ENCODE measurements at places on chromosomes 16 and 17.

GRCh38 chr17:56979091-56979480 lies 1.2 kb downstream of the SCPEP1 start:
- DNase-seq: no peak

- DNase-seq: no peak
Observed at GRCh38 chr17:79574108-79574507, 36.7 kb downstream of the RBFOX3 start.

DNA sequence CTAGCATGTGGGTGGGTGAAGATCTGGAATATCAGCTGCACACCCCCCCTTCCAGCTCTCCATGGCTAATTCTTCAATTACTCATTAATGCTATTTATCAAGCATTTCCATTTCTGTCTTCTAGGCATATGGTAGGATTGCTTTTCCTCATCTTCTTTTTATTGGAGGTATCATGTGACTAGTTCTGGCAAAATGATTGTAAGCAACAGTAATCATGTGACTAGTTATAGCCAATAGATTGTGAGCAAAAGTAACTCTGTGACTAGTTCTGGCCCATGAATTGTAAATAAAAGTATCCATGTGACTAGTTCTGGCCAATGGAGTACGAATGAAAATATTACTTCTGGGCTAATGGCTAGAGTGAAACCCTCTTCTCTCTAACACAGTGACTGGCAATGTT lies 107.0 kb upstream of the TMEM132E start:
- no peak for DNase-seq

GRCh38 chr17:74459622-74460021 lies 6.8 kb upstream of the CD300A start:
- DNase-seq: no peak

DNA sequence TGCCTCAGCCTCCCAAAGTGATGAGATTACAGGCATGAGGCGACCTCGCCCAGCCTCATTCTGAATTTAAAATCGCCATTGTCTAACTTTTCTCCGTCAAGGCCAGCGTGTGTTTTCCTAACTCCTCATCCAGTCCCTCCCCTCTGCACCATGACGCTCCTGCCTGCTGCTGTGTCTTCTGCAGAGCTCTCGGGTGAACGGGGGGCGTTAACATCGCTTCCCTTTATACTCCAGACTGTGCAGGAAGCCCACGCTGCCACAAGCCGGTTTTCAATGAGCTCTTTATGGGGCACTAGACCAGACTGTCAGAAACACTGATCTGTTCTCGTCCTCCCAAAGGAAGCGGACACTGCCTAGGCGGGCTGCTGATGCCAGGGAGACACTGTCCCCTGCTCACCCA lies 13.2 kb downstream of the AANAT start:
- no peak for DNase-seq

GRCh38 chr16:79918916-79919315 lies 318.4 kb upstream of the MAF start:
- DNase-seq: no peak

- DNase-seq: no peak
Observed at GRCh38 chr17:69066482-69066881, 5.8 kb upstream of the ABCA9 start.

DNA sequence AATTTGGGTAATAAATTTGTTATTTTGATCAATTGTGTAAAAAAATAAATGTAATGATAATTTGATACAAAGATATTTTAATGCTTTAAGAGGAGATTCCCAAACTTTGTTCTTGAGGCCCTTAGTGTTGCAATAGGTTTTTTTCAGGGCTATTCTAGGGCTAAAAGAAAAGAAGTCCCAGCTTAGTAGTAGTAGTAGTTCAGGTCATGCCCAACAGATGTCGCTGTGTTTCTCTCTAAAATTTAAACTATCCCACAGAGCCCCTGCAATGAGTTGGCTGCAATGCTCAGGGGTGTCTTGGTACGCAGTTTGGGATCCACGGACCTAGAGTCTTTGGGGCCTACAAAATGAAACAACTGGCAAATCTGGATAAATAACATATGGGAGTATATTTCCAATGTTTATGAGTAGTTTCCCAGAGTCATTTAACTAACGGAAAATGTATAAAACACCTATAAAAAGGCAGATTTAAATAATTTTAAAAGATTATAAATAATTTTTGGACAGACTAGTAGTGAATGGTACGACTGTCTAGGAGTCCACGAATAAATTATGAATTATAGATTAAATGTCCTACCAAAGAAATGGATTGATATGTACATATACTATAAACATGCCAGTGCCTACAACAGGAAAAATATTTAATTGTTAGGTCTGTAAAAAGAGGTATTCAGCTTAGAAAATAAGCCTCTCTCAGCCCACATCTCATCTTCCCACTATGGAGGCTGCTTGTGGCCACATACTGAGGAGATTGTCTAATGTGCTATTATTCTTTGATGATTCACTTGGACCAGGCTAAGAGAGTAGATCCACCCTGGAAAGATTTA lies 228.5 kb upstream of the PMFBP1 start:
- DNase-seq: no peak

GRCh38 chr16:73252446-73252845 lies 204.5 kb upstream of the ZFHX3 start:
- no peak for DNase-seq

DNA sequence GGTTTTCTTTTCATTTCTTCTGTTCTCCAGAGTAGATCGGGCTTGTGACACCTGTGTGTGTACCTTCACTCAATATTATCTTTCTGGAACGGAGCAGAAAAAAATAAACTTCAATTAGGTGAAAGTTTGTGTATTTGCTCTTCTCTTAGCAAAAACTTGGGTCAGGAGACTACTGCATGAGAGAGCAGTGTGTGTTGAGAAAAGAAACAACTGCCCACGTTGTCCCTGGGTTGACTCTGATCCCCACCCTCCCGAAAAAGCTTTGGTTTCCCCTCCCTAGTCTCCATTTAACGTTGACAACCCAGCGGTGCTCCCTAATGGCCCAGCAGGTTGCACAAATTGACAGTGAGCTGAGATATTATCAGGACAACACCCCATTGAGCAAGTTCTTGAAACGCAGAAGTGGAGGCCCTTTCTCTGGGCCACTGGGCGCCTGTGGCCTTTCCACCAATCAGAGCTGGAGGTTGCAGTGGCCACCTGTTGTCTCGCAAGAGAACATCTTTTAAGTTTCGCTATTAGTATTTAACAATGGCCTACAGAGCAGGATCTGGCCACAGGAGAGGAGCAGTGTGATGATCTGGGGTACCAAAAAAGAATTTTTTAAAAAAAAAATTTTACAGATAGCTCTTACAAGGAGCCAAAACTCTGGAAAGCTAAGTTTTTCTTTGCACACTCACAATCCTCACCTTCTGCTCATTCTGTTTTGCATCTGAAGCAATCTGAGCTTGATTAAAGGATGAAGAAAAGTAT lies 1.5 kb upstream of the TOX3 start:
- no peak for DNase-seq

DNA sequence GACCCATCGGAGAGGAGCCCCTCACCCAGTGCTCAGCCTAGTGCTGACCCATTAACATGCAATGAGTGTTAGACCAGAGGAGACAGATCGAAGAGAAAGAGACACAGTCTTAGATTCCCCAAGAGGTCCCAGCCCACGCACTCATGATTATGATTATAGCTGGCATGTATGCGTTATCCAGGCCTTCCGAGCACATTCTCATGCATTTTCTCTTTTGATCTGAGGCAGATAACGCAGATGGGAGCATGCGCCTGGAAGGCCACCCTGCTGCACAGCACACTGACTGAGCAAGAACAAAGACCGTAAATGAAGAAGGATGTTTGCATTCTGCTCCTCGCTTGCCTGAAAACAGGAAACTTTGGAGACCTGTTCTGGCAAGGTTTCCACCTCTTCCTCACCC lies 232.7 kb downstream of the SOX9 start:
- no peak for DNase-seq

GRCh38 chr16:84207879-84208278 lies 16.9 kb downstream of the ADAD2 start:
- no peak for DNase-seq

- no peak for DNase-seq
Observed at GRCh38 chr17:33874617-33875060, 380.4 kb upstream of the CCL2 start.

GRCh38 chr16:89099905-89100304 lies 6.3 kb downstream of the ACSF3 start:
- DNase-seq: no peak

GRCh38 chr16:64133366-64133765 lies 988.5 kb downstream of the CDH11 start:
- DNase-seq: no peak

DNA sequence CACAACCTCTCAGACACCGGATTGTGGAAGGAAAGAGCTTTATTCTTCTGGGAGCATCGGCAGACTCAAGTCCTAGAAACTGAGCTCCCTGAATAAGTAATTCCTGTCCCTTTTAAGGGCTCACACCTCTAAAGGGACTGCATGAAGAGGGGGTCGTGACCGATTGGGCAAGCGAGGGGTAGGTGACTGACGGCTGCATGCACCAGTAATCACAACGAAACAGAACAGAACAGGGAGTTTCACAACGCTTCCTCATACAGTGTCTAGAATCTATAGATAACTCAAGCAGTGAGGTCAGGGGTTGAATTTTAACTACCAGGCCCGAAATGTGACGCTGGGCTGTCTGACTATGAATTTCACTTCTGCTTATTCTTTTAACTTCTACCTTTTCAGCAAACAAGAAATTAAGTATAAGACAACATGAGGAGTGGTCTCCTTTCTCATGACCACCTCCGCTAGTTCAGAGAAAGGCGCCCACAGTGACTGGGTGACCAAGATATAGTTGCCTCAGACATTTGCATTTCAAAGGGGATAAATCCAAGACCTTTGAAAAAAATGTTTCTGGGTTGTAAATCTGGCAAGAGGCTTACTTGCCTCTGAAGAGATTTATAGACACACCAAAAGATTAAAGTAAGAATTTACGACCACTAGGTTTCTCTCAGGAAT lies 88.4 kb upstream of the ATF7IP2 start:
- DNase-seq: no peak

- DNase-seq: no peak
Observed at GRCh38 chr17:39737760-39738567, at the start of gene GRB7. Gene GRB7 (plus strand): TSS chr17:39737938. CDS start chr17:39742302, 4,364 bp downstream.

- no peak for DNase-seq
Observed at GRCh38 chr17:9696279-9697044, 51.1 kb downstream of the USP43 start.

DNA sequence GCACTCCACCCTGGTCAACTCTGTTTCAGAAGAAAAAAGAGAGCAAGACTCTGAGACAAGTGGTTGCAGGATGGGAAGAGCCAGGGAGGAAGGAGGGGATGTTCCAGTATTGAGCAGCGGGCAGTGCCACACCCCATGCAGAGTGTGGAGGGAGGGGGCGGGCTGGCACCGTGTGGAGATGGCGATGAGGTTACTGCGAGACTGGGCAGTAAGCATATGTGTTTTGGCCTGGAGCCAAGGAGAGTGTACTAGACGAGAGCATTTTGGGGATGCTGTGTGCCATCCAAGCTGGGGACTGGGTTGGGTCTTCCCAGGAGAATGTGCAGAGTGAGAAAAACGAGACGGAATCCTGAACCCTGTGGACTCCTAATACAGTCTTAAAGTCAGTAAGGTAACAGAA lies 3.4 kb downstream of the TBC1D24 start:
- DNase-seq: no peak

GRCh38 chr16:85027958-85028684 lies 526 bp downstream of the KIAA0513 start:
- no peak for DNase-seq

DNA sequence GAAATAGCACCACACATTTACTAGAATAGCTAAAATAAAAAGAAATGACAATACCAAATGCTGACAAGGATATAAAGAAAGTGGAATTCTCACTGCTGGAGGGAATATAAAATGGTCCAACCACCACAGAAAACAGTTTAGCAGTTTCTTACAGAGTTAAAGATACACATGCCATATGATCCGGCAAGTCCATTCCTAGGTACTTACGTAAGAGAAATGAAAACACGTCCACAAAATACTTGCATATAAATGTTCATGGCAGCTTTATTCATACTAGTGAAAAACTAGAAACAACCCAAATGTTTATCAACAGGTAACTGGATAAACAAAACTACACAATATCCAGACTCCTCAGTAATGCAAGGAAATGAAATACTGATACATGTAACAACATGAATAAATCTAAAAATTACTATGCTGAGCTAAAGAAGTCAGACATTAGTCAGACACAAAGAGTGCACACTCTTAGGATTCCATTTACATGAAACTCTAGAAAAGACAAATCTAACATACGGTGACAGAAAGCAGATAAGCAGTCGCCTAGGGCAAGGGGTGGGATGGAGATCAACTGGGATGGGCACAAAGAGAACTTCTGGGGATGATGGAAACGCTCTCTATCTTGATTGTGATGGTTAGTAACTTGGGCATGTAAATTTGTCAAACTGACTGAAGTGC lies 76.4 kb downstream of the SMG6 start:
- DNase-seq: no peak

DNA sequence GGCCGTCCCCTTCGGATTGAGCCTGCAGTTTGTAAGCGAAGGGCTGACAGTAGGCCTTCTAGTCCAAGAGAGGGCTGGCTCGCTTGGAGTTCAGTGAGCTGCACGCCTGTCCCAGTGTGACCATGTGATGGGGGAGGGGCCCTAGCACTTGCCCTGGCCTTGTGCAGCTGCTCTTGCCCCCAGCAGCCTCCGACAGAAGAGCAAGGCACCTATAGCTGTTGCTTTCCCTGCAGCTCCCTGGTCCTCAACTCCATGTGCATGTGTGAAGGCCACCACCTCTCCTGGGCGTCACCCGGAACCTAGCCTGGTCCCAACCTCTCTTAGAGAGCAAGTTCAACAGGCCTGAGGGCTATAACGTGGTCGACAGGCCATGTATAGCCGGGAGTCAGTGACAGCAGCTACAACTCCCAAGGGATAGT lies 5.6 kb downstream of the SPHK1 start:
- DNase-seq: no peak

DNA sequence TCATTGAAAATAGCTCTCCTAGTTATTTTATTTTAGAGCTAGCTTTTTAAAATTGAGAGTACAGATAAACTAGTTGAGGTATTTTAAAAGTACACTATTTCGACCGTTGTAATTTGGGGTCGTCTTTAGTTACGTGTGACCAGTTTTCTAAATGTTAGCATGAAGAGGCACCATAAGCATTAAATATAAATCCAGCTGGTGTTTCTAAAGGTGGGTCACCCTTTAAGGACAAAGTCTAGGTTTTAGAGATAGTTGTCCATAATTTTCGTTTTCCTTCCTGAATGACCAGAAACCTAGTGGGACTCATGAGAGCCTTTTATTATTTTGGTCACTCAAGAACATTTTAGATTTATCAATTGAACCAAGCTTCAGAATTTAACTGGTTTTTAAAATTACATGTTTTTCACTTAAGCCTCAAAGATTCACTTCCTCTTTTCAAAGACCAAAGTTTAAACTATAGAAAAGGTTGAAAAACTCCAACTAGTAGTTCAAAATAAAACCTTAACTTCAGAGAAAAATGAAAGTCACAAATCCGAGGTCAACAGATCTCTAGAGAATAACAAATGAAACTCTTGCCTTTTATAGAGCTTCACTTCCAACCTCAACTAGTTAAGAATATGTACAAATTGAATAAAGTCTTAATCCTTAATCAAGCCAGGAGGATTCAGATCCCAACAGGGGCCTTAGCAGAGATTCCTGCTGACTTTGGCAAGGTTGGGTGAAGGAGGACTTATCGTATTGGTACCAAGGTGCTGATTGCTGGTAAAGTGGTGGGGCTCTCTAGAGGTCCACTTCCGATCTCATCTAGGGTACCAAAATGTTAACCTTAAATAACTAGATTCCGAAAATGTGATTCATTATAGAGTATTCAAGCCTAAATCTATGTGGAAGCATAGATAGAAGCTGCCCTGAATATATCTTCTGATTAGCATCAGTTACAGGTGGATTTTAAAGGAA lies 32.5 kb downstream of the PHKB start:
- DNase-seq: no peak

GRCh38 chr17:48441231-48441711 lies 11.3 kb upstream of the SKAP1 start:
- no peak for DNase-seq
